ENCODE measurements at places on chromosomes 16 and 17. TPM values are rescaled to one million over a fixed set of nuclear protein-coding genes. Genes with fewer than 3 reads are reported as not detected.

Gene CACNG1
- total RNA-seq, result not detected

Gene CBFA2T3
- total RNA-seq, result 0.08 TPM

Gene DCXR
- total RNA-seq, result 103 TPM

Gene MMP15
- total RNA-seq, result 0.63 TPM

Gene GPR142
- total RNA-seq, result not detected

Gene SPN
- total RNA-seq, result 336 TPM

Gene PABPN1L
- total RNA-seq, result not detected

Gene ADORA2B
- 0.77 TPM for total RNA-seq

Gene WNT9B
- not detected for total RNA-seq

Gene TBKBP1
- 7.6 TPM for total RNA-seq

Gene ERN2
- total RNA-seq, result not detected

Gene C16orf92
- not detected for total RNA-seq

Gene MPV17L
- total RNA-seq, result not detected

Gene DOC2A
- total RNA-seq, result not detected

Gene KRT13
- not detected for total RNA-seq

Gene TPSG1
- not detected for total RNA-seq

Gene DNAI2
- total RNA-seq, result 1.5 TPM

Gene ATXN7L3
- total RNA-seq, result 113 TPM

Gene CX3CL1
- total RNA-seq, result not detected

Gene BCAS3
- total RNA-seq, result 20.6 TPM

Gene HES7
- 0.28 TPM for total RNA-seq

Gene ACACA
- 41.9 TPM for total RNA-seq

All from activated naive CD4-positive, alpha-beta T cell treated with anti-CD3 and anti-CD28 coated beads, Interleukin-2, amount 10 ng/mL, durations not matched to agents 5 hours and 36 hours (primary cell).